ENCODE measurements at places on chromosomes 7 and 10.

GRCh38 chr10:75106242-75106641 is 5.2 kb upstream of the SAMD8 start:
- no peak for DNase-seq

GRCh38 chr7:105268511-105269392 is 120.0 kb downstream of the SRPK2 start:
- peak; percentile 75 for DNase-seq

- DNase-seq: no peak
Measured at GRCh38 chr7:118214833-118215182, 9.7 kb upstream of the ANKRD7 start.

GRCh38 chr7:113813471-113813870 is 105.3 kb downstream of the PPP1R3A start:
- no peak for DNase-seq

DNA sequence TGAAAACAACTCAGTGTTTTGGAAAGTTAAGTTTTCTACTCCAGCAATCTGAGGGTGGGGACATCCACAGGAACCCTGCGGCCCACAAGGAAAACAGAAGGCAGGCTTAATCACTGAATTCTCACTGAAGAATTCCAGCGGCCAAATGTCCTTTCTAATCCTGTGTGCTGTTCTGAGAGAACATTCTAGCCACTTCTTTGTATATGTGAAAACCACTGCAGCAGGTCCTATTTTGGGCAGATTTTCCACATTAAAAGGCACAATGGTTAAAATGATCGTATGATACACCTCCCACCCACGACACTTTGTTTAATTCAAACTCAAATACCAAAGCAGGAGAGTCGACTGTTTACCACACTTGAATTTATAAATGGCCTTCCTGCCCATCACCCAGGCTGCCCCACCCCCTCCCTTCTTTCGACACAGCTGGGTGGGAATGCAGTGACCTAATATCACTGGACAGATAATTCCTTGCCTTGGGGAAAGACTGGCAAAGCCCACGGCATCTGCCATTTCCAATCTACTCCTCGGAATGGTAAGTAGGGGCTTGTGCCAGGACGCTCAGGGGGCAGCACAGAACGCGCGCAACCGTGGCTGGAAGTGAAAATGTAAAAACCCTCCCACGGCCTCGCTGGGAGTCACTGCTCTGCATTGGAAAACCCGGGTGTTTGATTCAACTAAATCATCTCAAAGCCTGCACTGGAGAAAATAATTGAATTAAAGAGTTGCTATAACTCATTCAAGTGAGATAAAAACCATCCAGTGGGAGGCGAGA is 67.0 kb downstream of the CTBP2 start:
- DNase-seq: peak; percentile 58

DNA sequence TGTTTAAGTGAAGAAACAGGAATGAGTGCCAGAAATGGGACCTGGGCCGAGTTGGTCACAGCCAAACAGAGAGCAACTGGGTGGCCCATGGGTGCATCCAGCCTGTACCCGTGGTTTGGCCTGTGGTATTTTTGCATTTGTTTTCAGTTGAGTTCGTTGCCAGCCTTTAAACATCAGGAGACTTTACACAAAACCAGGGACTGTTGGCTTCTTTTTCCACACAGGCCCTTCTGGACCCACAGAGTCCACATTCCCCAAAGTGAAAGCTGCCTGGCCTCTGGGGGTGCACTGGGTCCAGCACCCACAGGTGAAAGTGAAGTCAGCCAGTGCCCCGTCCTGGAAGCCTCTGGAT is 54.1 kb upstream of the TNS3 start:
- DNase-seq: no peak

DNA sequence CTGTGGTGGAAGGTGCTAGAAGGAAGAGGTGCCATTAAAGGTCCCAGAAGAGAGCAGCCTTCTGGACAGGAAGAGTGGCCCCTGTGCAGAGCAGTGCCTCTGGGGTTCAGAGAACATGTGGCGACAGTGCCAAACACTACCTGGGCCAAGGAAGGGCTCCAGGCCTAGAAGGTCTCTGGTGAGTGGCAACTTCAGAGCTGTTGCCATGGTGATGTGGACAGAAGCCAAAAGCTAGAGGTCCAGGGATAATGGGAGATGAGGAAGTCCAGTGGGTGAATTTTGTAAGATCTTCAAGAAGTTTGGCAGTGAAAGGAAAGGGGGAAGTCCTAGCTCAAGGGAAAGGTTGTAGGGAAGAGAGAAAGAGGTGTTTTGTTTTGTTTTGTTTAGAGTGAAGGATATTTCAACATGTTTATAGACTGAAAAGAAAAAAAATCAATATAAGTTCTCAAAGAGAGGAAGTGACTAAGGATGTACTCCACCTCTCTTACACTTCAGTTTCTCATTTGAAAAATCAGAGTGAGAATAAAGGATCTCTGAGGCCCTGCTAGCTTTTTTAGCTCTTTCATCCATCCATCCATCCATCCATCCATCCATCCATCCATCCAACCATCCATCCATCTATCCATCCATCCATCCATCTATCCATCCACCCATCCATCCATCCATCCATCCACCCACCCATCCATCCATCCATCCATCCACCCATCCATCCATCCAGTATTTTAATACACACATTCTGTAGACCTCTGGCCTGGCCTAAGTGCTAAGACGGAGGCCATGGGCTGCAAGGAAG is 77.1 kb upstream of the DUSP5 start:
- peak; percentile 77 for DNase-seq

DNA sequence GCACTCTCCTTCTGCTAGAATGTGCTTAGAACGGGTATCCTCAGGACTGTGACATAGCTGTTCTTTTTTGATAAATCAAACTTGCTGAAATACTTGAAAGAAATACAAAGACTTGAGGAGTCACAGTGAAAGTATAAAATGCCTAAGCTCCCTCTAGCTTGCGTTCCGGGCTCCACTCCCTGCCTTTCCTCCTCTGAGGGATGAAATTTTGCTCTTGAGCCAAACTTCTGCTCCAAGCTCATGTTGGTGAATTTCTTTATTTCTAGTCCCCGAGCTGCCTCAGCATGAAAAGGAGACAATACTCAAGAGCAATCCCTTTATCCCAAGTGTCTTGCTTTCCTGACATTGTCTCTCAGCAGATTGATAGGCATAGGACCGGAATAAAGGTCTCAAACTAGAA is 499.6 kb upstream of the ADARB2 start:
- no peak for DNase-seq

DNA sequence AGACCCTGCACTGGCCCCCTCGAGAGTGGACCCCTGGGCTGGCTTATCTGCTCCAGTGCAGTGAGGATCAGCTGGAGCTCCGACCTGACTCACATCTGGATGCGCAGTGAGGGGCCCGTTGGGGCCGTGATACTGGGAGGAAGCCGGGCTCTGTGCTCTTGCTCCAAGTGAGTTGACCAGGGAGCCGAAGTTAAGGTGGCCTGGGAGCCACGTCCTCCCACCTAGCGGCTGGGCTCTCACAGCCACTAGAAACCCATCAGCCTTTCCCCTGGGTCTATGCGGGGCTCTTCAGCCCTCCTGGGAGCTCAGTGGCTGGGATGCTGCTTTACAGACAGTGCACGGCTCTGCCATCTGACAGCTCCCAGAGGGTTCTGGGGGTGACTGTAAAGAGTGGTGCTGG is 9.1 kb downstream of the ALKBH4 start:
- DNase-seq: no peak

DNA sequence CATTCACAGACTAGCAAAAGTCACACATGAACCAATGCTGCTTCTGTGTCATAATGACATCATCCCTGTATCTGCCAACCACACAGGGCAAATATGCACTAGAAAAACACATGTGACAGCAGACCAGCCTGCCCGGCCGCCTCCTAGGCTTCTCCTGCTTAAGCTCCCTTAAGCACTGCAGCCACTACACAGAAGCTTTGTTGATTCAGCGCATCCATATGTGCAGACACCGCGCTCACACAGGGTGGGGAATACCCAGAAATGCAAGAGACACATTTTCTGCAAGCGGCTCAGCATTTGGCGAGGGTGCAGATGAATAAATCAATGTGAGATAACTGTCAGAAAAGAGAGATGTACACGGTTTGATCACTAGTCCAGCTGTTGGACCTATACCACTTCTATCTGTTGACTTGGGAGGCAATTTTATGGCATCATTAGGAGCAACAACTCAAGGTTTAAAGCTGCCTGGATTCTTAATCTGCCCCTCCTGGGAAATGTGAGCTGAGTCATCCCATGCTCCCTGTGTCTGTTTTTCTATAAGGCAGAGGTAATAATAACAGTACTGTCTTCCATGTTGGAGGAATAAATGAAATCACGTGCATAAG is 33.4 kb downstream of the CPXM2 start:
- DNase-seq: no peak

DNA sequence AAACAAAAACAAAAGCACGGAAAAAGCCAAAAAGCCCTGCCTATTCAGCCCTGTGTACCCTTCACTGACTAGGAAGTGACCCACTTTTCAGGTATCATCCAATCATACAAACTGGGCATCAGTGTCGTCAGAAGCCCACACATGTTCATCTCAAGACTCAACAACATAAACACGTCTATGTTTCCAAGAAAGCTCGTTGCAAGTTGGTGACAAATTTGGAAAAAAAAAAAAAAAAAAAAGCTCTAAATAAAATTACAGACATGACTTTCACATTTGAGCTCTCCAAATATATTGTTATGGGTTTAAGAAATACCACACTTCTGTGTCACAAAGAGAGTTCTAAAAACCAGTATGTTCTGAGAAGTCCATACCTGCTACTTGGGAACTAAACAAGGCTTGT is 204.7 kb upstream of the KLF14 start:
- no peak for DNase-seq

DNA sequence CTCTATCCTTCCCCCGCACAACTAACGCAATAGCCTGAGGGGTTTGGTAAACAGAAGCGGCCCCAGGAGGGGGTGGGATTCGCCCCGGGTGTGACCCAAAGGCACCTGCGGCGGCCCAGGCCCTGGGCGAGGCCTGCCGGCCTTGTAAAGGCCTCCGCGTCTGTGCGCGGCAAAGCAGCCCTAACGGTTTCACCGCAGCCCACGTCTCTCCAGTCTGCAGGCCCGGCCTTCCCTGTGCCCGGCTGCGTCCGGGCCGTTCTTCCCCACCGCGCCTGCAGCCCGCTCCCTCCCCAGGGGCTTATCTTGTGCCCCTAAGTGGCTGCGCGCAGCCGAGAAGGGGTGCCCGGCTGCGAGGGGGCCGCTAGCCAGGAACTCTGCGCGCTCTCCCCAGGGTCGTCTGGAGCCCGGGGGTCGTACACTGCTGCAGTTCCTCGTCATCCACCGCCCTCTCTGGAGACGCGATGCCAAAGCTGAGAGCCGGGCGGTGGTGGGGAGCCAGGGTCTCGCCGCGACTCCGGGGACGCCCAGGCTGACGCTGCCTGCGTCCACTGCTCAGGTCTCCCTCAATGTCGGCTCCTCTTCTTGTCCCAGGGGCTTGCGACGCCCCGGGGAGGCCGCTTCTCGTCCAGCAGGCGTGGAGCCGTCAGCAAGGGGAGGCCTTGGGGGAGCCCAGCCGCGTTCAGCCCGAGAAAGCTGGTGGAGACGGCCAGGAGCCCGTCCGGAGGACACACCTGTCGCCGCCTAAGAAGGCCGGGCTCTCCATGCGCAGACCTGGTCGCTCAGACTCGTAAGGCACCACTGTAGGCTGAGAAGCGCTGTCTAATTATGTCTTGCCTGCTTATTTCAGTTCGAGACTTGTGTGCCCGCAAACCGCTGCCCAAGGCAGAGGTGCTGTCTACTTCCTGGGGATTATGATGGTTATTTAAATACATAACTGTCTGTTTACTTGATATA is 132.3 kb downstream of the SPAG6 start:
- DNase-seq: no peak

- DNase-seq: no peak
Measured at GRCh38 chr7:32583791-32584190, 88.5 kb downstream of the AVL9 start.

DNA sequence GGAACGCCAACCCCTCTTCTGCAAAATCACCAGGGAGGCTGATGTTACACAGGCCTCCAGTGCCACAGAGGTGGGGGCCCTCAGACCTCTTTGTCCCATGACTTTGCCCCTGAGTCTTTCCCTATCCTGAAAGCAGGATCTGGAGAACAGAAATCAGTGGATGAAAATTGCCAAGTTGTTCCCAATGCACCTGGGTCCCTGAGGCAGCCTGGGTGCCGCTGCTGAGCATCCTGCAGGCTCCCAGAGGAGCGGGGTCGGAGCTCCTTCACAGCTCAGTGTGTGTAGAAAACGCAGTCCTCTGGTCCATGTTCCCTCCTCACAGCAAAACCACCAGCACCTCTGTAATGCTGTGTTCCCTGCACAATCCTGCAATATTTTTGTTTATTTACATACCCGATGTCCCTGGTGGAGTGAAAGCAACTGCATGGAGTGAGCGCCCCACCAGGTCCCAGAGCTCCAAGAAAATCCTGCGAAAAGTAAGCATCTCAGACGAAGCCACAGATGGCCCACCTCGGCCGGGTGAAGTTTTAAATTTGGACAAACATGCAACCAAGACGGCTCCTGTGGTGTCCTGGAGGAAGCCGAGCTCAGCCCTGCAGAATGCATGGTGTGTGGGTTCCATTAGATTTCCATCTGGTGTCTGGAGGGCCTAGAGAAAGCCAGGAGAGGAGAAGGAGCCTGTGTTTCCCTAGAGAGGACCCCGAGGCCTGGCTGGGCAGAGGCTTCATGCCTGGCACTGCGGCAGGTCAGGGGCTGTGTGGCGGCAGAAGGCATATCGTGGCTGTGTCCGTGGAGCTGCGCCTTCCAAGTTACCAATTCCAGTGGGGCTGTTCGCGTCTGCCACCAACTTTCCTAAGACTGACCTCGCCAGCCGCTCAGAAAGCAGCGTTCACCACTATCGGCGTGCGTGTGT is 235.2 kb downstream of the WDR37 start:
- DNase-seq: no peak

DNA sequence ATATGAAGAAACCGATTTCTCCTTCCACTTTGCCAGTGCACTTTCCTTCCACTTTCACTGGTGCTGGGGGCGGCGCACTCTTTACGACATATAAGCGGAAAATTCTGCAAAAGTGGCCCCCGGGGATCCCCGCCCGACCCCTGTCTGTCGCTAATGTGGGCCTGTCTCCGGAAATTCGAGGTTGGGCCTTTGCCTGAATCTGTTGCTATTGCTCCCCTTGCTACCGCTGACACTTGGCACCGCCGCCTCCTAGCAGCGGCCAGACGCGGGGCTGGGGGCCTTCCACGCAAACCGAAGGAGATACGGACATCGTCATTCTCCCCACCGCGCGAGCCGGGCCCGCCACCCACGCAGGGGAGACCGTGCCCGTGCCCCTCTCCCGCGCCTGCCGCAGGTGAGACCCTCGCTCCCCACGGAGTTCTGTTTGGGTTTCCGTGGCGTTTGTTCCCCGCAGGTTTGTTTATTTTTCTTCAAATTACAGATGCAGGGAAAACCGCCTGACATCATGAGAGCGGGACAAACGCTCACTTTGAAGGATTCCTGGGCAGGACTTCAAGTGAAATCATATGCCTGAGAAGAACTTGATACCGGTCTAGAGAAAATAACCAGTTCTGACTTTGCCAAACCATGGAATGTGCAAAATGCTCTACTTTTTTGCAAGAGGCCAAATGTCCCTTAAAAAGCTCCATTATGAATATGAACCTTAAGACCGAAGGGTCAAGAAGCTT is 5.0 kb downstream of the TWIST1 start:
- DNase-seq: no peak

DNA sequence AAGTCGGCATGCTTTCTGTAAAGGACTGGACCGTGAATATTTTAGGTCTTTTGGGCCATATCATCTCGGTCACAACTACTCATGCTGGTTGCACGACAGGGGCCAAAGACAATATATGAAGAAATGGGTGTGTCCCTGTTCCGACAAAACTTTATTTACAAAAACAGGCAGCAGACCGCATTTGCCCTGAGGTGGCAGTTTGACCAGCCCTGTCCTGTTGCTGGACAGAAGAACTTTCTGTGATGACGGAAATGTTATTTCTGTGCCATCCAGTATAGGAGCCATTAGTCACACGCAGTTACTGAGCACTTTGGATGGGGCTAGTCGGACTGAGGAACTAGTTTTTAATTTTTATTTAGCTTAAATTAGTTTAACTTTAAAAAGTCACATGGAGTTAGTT is 112.8 kb upstream of the CARD11 start:
- DNase-seq: no peak
